ENCODE measurements at places on chromosomes 1 and 21. TPM values are rescaled to one million over a fixed set of nuclear protein-coding genes. Genes with fewer than 3 reads are reported as not detected.

DNA sequence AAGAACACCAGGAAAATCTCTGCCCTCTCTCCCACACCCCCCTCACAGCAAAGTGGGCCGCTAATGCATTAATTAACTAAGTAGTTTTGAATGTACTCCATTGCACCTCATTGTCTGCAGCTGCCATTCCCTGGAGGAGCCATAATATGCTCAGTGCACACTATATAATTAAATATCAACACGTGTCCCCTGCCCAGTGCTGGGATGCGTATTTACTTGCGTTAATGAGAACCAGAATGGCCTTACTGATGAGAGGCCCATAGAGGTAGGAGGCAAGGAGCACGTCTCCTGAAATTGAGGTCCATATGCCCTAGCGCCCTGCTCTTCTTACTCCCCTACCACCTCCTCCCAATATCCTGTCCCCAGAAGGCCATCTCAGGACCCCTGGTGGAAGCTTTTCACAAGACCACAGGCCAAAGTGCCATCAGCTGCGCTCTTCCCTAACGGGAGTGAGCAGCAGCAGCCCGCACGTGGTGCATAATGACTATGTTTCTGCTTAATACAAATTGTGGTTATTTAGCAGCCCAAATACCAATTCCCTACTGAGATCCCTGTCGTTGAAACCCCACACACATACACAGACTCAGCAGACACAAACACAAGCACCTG is 76.8 kb downstream of the PLXNA2 start:
- no peaks in the 10 kb centered on the region for H3K36me3 ChIP-seq
- no peaks in the 10 kb centered on the region for H3K4me1 ChIP-seq
- H3K4me3 ChIP-seq, result no peak overlapping the region

DNA sequence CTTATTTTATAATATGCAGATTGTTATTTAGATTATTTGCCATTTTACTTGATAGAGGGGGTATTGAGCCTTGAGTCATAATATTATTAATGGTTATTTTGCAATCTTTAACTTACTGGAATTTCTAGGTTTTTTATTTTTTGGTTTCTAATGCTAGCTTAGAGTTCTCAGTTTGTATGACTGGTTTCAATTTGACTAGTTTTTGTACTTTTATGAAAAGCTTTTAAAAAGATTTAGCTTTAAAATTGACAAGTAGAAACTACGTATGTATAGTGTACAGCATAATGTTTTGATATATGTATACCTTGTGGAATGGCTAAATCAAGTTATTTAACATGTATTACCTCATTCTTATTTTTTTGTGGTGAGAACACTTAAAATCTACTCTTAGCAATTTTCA is 41.5 kb downstream of the CEP350 start:
- H3K4me1 ChIP-seq, result peaks cover 4% of the 10 kb centered on the region
- H3K36me3 ChIP-seq, result peaks cover 47% of the 10 kb centered on the region
- no peaks in the 10 kb centered on the region for H3K27me3 ChIP-seq
- H3K4me3 ChIP-seq, result no peak overlapping the region

GRCh38 chr1:189659731-189660130 is 817.9 kb downstream of the BRINP3 start:
- H3K27me3 ChIP-seq, result no peaks in the 10 kb centered on the region
- DNase-seq, result no peak
- H3K36me3 ChIP-seq, result no peaks in the 10 kb centered on the region
- no peaks in the 10 kb centered on the region for H3K4me1 ChIP-seq
- no peak overlapping the region for H3K4me3 ChIP-seq

DNA sequence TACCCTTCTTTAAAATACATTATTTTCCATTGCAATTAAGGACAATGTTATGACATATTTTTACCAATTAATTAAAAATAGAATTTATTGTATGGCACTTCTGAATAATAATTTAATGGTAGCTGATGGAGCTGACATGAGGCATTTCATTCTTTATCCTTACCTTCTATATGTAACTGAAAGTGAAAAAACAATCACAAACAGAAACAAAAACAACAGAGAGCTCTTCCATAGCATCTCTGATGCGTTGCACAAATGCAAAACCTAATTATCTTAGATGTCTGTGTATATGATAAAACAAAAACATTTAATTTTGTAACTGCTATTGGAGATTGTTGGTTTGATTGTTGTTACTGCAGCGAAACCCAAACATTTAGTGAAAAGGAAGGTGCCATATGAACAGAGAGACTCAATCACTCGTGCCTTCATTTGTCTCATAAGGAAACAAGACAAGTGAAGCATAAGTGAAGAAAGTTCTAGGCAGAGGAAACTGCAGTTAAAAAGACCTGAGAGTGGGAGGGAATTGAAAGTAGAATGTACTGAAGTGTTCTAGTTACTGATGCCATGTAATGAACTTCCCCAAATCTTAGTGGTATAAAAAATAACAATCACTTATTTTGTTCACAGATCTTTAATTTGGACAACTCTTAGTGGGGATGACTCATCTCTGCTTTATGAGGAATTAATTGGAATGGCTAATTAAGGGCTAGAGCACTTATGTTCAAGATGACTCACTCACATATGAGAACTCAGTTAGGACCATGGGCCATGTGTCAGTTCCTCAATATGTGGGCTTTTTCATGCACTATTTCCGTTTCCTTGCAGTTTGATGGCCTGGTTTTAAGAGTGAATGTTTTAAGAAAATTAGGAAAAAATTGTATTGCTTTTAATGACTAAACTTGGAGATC is 245.0 kb upstream of the OLFM3 start:
- no peak overlapping the region for H3K27ac ChIP-seq
- no peaks in the 10 kb centered on the region for H3K36me3 ChIP-seq
- no peak overlapping the region for H3K4me3 ChIP-seq

GRCh38 chr1:33250217-33250616 is 6.1 kb upstream of the ZNF362 start:
- DNase-seq, result no peak
- no peak overlapping the region for H3K27ac ChIP-seq
- H3K36me3 ChIP-seq, result no peaks in the 10 kb centered on the region
- H3K27me3 ChIP-seq, result peaks cover 30% of the 10 kb centered on the region
- H3K4me3 ChIP-seq, result no peak overlapping the region

Gene ZNF593OS
- not detected for total RNA-seq

DNA sequence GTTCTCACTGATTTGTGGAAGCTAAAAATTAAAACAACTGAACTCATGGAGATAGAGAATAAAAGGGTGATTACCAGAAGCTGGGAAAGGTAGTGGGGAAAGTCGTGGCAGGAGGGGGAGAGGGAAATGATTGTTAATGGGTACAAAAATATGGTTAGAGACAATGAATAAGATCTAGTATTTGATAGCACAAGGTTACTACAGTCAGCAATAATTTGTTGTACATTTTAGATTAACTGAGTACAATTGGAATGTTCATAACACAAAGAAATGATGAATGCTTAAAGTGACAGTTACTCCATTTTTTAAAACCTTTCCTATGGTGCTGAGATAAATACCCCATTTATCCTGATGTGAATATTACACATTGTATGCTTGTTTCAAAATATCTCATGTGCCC is 102.3 kb downstream of the DTL start:
- H3K27me3 ChIP-seq, result no peaks in the 10 kb centered on the region
- no peaks in the 10 kb centered on the region for H3K4me1 ChIP-seq
- H3K36me3 ChIP-seq, result peaks cover 29% of the 10 kb centered on the region
- DNase-seq, result no peak
- no peak overlapping the region for H3K27ac ChIP-seq
- H3K4me3 ChIP-seq, result no peak overlapping the region

- peaks cover 1% of the 10 kb centered on the region for H3K4me1 ChIP-seq
- no peaks in the 10 kb centered on the region for H3K36me3 ChIP-seq
- no peak overlapping the region for H3K4me3 ChIP-seq
- peaks cover 1% of the 10 kb centered on the region for H3K27me3 ChIP-seq
- H3K27ac ChIP-seq, result no peak overlapping the region
These were observed 16.2 kb upstream of the ERICH3 start for GRCh38 chr1:74689621-74690363.

Gene KIAA0040
- 35.3 TPM for total RNA-seq

DNA sequence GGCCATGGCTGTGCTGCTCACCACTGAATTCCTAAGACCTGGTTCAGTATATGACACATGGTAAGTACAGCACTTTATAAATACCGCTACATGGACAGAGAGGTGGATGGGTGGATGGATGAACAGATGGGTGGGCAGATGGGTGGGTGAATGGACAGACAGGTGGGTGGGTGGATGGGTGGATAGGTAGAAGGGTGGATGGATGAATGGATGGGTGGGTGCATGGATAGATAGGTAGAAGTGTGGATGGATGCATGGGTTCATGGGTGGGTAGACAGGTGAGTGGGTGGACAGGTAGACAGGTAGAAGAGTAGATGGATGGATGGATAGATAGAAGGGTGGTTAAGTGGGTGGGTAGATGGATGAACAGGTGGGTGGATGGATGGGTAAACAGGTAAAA is 54.8 kb downstream of the TMCO4 start:
- H3K27ac ChIP-seq, result no peak overlapping the region
- DNase-seq, result no peak
- H3K27me3 ChIP-seq, result no peaks in the 10 kb centered on the region
- no peaks in the 10 kb centered on the region for H3K4me1 ChIP-seq
- H3K4me3 ChIP-seq, result no peak overlapping the region

Measured in activated T-helper 2 cell treated with anti-CD3 and anti-CD28 coated beads, Interferon-gamma antibody, Interleukin-2, Interleukin-4, amounts not matched to agents 10 μg/mL and 5 μg/mL and 100 μg/mL, durations not matched to agents 14 hours and 24 hours and 36 hours (primary cell).